ENCODE measurements at places on chromosomes 6 and 20.

DNA sequence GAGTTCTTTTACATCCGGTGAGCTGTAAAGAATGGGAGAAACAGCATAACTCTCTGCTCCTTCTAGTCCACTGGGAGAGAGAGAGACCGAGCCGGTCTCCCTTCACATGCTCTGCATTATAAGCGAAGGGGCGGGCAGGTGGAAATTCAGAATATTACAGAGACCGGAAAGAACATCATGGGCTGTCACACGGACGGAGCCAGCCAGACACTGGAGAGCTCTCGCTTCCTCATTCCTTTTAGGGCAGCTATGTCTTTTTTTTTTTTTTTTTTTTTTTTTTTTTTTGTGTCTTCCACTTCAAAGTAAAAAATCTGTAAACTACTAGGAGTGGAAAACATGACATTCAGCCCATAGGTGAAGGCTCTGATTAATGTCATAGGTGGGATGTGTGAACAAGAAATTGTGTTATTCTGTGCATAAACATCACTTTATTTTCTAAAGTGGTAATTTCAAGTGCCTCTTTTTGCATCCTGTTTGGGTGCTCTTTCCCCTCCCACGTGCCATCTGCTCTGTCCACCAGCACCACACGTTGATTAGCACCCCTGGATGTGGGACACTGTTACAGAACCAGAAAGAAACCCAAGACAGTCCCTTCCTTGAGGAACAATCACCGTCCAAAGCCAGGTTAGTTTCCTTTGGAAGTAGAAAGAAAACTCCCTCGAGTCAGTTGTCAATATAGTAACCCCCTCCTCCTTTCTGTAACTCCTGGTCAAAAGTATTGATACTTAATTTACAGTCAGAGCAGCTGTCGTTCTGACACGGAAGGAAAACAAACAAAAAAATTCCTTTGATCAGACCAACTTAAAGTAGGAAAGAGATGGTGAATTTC is at the start of gene TAGAP:
Gene TAGAP, minus strand, starts transcription at position 93 of the 829 bp plus-strand sequence. CDS start 845 bp downstream, outside the sequence.
- DNase-seq = no peak

- DNase-seq = no peak
These were observed 43.9 kb upstream of the FAM184A start for GRCh38 chr6:119122336-119122735.

GRCh38 chr6:163311830-163312229 is 102.7 kb upstream of the QKI start:
- DNase-seq = no peak

GRCh38 chr6:149484733-149485700 is at the start of gene ZC3H12D:
Gene ZC3H12D, minus strand, starts transcription at chr6:149485014. Its CDS starts 10,471 bp downstream, at chr6:149474543.
- no peak for DNase-seq

DNA sequence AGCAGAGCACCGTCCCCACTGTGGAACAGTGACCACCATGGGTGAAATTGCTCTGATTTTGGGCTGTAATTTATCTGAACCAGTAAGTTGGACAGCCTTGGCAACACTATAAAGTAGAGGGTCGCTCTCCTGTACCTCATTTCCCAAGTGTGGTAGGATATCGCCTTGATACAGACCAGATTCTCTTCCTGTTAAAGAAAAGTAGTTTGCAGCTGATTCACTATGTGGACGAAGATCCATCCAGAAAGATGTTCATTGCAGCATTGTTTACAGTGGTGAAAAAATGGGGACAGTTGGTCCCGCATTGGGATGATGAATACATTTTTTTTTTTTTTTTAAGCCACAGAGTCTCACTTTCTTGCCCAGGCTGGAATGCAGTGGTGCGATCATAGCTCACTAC is 74.3 kb downstream of the SLX4IP start:
- no peak for DNase-seq

- DNase-seq = peak; percentile 81
These were observed 17.1 kb downstream of the OR2B2 start for GRCh38 chr6:27894839-27895762.

- no peak for DNase-seq
These were observed 74.8 kb downstream of the CEBPB start for GRCh38 chr20:50265245-50265946.

GRCh38 chr20:1539816-1540419 is 17.6 kb downstream of the SIRPD start:
- no peak for DNase-seq

GRCh38 chr20:1897541-1897940 is 2.3 kb downstream of the SIRPA start:
- DNase-seq = no peak

DNA sequence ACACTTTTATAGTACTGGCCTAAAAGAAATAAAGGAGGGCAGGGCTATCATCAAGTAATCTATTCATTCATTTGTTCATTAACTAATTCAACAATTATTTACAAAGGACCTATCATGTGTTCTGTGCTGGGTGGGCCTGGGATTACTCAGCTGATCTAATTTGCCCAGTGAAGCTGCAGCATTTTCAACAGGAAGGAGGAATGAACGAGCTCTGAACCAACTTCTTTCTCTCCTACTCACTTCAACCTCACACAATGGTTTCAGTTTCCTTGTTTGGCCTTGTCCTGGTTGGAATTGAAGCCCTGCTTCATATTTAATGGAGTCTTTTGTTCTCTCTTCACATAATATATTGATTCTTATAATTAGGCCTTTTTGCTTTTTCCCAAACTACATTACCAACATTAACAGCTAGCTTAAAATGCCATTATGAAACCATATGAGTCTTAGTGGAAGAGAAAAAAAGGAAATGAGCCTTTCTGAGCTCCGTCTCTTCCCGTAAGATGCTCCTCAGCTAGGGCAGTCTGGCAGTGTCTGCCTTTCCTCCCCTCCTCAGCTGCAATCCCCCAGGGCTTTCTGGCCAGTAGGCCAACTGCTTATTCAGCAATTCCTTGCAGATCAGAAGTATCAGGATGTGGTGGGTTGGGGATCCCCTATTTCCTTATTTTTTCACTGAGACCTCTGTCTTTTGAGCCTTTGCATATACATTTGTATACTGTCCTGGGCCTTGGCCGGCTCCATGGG is 79.4 kb upstream of the NRN1 start:
- DNase-seq = no peak

DNA sequence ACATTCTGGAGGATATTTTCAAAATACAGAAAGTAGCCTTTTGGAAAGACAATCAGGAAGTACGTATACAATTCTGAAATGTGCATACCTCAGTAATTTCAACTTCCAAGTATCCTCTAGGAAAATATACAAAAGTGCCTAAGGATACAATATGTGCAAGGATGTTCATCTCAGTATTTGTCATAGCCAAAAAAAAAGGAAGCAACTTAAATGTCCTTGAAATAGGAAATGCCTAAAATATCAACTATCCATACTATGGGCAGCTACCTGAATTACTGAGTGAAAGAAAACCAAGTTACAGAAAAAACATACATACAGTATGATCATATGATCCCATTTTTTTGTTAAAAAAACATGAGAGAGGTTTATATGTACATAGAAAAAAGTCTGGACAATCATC is 1.5 kb downstream of the PPIL1 start:
- no peak for DNase-seq

DNA sequence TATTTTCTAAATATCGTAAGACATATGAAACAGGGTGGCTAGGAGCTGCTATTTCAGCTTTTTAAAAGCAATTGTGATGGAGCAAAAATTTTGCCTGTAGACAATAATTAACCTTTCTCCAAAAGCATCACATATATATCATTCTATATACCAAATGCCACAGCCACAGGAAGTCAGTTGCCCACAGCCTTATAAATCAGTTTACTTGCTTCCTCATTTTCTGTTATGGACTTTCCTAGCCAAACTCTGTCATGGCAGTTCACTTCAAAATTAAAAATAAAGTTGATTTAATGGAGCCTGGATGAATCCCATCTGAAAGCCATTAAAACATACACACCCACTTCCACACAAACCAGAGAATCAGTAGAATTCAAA is 93.4 kb upstream of the NHSL1 start:
- no peak for DNase-seq

DNA sequence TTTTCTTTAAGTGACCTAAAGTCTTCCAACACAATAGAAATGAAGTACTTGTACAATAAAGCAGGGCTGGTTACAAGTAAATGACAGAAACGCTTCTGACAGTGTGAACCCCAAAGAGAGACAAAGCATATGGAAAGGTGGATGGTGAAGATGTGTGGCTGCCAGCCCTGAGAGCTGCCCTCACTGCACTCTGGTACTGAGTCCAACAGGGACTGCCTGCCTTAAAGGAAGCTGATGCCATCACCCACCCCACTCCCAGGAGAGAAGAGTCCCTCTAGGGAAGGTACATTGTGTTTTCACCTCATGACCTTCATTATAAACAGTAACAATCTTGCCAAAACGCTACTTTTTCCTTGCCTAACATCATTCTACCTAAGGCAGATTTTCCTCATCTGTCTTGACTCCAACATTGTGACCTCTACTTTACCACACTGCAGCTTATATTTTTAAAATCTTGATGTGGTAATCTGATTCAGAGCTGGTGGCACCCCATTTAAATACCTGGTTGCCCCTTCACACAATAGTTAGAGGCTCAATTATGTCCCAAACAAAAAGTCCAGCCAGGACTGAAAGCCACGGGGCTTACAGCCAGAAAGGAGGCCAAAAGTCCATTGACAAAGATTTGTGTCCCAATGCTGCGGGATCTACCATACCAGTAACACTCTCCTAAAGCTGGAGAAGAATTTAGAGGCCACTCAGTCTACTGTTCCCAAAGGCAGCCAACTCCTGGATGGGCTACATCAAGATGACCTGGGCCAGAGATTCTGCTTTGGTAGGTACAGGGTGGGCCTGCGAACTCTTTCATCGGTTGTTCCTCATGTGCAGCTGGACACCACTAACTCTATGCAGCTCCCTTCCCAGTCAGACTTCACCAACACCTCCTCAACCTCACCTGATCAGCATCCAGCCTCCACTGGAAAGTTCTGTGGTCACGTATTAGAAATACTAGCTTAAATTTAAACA is 4.4 kb downstream of the APMAP start:
- peak; percentile 47 for DNase-seq

GRCh38 chr6:43847741-43848630 is 78.0 kb downstream of the VEGFA start:
- no peak for DNase-seq

DNA sequence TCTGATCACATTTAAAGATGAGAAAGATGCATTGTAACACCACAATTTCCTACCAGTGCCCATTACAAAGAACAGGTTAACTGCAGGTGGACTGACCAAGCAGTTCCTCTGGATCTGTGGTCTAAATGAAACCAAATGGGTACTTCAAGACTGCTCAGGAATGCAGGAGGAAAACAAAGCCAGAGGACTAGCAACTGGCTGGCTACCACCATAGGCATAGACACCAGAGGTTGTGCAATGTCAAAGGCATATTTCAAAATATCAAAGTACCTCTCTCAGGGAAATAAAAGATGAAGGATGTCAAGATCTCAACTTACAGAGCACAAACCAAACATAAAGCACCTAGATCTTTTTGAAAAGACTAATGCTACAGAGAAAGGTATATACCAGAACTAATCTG is 65.5 kb downstream of the GMDS start:
- no peak for DNase-seq

DNA sequence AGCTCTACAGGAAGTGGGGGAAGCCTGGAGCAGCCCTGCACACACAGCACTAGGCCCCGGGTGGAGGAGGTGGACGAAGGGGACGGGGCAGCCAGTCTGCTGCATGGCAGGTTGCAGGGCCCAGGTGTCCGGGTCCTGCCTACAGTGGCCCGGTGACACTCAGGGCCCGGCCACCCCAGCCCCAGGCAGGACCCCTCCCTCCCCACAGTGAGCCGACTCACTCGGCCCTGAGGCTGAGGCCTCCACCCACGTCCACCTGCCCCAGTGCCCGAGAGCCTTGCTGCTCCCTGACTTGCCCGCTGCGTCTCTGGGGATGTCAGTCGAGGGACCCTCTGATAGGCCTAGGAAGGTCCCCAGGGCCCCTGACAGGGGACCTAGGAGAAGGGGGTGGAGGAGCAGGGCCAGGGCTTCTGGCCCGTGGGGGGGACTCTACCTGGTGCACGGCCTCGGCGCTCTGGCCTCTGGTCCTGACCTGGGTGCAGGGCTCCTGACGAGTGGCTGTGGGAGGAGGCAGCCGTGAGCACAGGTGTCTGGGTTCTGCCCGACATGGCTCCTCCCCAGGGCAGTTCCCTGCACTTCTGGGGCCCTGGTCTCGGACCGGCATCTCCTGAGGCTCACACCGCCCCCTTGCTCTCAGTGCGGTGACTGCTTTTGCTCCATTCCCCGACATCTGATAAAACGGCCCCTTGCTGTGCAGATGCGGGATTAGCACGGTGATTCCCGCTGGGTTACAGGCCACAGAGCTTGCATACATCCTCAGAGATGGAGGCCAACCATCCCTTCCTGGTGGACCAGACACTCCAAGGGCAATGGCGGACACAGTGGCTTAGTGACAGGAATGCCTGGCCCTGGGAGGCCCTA is 20.1 kb downstream of the FRMD1 start:
- DNase-seq = no peak

GRCh38 chr20:5864873-5865587 is 85.3 kb downstream of the TRMT6 start:
- DNase-seq = no peak

GRCh38 chr6:149925253-149925973 is 2.5 kb upstream of the RAET1G start:
- no peak for DNase-seq

DNA sequence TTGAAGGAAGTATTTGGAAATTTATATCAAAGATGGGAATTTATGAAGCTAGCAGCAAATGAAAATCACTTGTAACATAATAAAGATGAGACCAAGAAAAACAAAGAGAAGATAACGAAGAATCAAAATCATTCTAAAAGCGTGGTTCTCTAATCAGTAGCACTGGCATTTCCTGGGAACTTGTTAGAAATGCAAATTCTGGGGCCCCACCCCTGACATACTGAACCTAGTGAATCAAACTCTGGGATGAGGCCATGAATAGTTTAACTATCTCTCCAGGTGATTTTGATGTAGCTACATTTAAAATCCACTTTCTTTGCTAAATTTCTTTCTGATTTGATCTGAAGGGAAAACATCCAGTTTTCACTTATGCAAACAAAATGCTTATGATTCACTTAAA is 1075.6 kb downstream of the HACE1 start:
- DNase-seq = no peak

GRCh38 chr20:57611586-57612311 is 8.5 kb downstream of the ZBP1 start:
- peak; percentile 64 for DNase-seq

- DNase-seq = no peak
These were observed 185.5 kb upstream of the CDH4 start for GRCh38 chr20:61066526-61066925.

DNA sequence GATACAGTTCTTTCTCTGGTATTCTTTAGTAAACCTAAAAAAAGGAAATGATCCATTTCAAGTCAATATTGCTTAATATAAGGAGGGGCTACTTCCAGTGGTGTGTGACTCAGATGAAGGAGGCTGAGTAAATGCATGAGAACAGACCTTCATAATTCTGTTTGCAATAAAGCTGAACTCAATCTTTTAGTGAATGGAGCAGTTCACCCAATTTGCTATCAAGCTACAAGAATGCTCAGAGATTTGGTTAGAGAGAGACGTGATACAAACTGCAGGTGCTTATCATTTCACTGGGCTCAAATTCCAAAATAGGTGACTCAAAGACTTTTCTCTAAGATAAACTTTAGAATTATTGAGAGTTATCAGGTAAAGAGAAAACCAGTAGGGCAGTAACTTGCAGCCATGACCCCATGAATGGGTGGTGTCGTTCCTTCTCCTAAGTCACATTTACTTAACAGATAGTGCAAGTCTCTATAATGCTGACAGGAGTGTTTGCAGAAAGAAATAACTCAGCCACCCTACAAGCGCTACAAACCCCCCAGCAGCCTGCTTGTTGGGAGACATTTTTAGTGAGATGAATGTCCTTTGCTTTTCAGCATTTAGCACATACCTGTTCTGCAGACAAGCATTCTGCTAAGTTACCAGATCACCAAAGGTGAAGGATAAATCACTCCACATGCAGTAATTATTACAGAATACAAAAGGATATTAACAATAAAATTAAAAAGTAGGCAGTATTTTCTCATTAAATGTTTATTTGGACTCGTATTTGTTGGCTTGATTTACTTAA is 16.4 kb upstream of the BLOC1S5 start:
- DNase-seq = no peak

Data from left forelimb (tissue), 1 donor.